ENCODE measurements at places on chromosomes 4 and X. TPM values are rescaled to one million over a fixed set of nuclear protein-coding genes. Genes with fewer than 3 reads are reported as not detected.

DNA sequence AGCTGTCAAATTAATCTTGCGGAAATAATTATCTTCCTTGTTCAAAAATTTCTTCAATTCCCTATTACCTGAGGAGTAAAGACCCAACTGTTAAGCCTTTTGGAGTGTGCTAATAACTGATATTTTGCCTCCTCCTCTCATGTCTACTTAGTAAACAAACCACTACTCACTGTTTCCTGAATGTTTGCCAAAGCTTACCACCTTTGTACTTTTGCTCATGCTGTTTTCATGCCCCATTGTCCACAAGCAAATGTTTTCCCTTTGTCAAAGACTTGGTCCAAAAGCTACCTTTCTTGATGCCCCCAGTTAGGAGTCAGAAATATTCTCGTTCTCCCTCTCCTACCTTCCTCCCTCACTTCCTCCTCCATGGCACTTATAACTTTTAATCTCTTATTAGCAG, 226.1 kb downstream of the ENOX2 start:
- DNase-seq = no peak

DNA sequence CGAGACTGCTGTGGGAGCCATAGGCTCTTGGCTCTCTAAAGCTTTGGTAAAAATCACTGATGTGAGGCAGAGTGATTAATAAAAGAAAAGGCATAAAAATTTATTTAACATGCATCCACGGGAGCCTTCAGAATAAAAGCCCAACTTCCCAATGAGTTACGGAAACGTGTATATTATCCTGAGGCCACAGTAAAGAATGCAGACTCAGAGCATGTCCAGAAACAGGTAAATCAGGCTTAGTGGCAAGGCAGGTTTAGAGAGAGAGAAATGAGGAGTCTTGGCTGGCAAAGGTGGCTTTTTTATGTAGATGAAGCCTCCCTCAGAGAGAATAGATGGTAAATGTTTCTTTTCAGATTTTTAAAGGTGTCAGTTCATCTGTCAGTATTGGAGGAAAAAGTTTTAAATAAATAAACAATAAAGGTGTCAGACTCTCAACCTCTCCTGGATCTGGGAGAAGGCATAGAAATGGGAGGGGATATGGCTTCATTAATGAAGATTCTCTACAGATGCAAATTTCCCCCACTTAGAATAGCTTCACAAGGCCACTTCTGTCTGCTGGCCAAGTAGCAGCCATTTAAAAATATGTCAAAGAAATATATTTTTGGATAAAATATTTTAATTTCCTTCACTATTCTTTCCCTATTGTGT, 24.0 kb downstream of the C4orf51 start:
- no peak for DNase-seq

DNA sequence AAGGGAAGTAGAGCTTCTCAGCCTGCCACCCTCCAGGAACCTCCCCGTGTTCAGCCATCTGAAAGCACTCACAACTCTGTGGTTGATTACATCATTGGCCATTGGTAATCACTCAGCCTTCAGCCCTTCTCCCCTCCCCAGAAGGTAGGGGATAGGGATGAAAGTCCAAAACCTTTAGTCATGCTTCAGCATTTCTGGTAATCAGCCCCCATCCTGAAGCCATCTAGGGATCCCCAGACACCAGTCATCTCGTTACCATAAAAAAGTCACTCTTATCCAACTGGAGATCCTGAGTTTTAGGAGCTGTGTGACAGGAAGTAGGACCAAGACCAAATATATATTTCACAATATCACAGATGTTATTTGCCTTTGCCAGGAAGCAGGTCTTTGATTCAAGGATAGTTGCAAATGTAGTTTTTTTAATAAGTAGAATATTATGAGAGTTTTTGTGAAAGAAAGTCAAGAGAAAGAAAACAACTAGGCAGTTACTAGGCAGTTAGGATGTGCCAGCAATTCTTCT, 364.6 kb upstream of the NOCT start:
- no peak for DNase-seq

- DNase-seq = no peak
Measured at GRCh38 chr4:98151145-98151924, 8.1 kb upstream of the STPG2 start.

- no peak for DNase-seq
Measured at GRCh38 chr4:54231419-54231767, 2.3 kb downstream of the PDGFRA start.

Gene ASB5
- 0.47 TPM for total RNA-seq

Data from occipital lobe (tissue), 3 donors.